ENCODE measurements at places on chromosomes 12 and 14.

- DNase-seq = no peak
These were observed 2.7 kb downstream of the ART4 start for GRCh38 chr12:14840616-14841015.

DNA sequence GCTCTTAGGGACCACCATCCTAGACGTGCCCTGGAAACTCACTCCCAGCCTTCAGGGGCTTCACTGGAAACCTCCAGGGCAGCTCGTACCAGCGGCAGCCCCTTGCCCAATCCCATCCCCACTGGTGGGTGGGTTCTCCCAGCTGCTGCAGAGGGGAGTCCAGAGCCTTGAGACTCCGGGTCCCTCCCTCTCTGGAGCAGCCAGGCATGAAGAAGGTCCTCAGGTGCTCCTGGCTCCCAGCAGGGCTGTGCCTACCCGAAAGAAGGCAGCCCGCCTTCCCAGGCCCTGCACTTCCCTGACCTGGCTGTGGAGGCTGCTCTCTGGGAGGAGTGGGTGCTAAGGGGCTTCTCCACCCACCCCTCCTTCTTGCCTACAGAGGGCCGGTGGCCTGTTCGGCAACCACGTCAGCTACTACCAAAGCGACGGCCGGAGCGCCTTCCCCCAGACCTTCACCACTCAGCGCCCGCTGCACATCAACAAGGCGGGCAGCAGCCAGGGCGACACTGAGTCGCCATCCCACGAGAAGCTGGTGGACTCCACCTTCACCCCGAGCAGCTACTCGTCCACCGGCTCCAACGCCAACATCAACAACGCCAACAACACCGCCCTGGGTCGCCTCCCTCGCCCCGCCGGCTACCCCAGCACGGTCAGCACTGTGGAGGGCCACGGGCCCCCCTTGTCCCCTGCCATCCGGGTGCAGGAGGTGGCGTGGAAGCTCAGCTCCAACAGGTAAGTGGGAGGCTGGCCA lies 115.5 kb upstream of the FKBP4 start:
- DNase-seq = no peak

- no peak for DNase-seq
These were observed 188.4 kb downstream of the PAH start for GRCh38 chr12:102728506-102729242.

GRCh38 chr14:82224610-82225009 lies 691.0 kb upstream of the SEL1L start:
- no peak for DNase-seq

DNA sequence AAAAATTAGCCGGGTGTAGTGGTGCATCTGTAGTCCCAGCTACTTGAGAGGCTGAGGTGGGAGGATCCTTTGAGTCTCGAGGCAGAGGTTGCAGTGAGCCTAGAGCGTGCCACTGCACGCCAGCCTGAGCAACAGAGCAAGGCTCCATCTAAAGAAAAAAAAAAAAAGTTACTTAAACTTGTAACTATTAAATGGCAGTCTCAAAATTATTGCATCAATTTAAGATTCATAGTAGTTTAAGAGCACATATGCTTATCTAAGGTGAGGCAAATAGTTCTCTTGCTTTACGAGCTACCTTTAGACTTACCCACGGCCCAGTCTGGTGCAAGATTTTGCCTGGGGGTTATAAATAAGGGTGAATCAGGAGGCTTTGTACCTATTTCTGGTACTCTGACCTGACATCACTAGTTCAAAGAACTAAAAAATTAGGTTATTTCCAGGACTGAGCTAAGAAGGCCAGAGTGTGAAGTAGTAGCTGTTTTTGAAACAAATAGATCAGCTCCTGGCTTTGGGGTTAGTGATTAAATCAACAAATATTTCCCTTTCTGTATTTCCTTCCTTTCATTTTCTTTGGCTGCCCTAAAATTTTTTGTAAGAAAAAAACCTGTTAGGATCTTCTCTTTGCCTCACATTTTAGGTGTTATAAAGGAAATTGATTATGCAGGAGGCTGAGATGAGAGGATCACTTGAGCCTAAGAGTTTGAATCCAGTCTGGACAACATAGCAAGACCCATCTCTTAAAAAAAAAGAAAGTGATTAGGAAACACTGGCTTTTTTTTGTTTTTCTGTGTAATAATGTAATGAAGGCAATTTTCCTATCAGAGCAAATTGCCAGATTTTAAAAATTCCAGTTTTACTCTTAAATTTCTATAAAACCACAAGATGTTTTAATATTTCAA lies 3.6 kb downstream of the MGAT2 start:
- no peak for DNase-seq

- no peak for DNase-seq
These were observed 1.2 kb upstream of the HOXC11 start for GRCh38 chr12:53971686-53972085.

GRCh38 chr14:69886453-69887242 lies 7.4 kb downstream of the SMOC1 start:
- DNase-seq = no peak

DNA sequence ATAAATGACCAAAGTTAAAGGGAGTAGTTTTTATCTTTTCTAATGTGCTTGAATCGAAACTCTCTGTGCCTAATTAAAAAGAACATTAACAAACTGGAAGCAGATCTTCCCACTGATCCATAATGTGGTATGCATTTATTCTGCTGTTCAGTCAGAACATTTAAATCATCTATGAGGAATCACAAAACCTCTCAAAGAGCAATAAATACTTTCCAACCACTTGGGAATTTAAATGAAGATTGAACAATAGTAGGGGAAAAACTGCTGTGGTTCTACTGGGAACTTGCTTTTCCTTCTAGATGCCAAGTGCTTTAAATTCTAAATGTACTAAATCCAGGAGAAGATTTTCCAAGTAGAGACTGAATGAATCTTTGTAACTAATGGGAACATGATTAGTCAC lies 12.3 kb upstream of the CHPT1 start:
- DNase-seq = no peak

GRCh38 chr14:64983439-64984310 lies 3.0 kb upstream of the FNTB start:
- peak; percentile 63 for DNase-seq

- peak; percentile 33 for DNase-seq
These were observed 179.3 kb upstream of the RMST start for GRCh38 chr12:97283297-97283696.

DNA sequence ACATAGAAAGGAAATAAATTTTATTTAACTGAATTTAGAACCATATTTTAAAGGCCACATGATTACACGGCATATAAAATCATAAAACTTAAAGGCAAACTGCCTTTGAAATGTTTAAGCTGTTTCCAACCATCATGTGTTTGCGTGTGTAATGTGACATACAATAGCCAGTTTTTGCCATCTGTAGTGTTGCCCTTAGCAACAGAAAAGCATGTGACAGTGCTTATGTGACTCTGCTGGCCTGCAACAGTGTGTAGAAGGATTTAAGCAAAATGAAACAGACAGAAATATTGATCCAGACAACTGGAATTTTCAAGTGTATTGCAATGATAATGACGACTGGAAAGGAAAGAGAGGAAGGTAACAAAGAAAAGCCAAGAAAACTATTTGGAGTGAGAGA lies 49.5 kb downstream of the TSPAN19 start:
- DNase-seq = no peak
